Frontal cortex (tissue), 4 donors: ENCODE measurements at places on chromosomes 11 and 22.
A peak's percentile ranks its signal among the peaks of the same experiment; 100 is the strongest.

DNA sequence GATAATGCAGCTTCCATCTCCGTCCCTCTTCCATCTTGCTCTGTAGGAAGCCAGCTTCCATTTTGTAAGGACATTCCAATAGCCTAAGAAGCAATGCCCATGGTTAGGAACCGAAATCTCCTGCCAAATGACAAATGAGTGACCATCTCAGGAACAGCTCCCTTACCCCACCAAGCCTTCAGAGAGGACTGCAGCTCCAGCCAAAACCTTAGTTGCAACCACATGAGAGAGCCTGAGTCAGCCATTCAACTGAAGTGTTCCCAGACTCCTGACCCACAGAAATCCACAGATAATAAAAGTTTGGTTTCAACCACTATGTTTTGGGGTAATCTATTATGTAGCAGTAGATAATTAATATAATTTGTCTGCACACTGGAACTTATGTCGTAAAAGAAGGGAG is 51.7 kb upstream of the LDLRAD3 start:
- DNase-seq = no peak

DNA sequence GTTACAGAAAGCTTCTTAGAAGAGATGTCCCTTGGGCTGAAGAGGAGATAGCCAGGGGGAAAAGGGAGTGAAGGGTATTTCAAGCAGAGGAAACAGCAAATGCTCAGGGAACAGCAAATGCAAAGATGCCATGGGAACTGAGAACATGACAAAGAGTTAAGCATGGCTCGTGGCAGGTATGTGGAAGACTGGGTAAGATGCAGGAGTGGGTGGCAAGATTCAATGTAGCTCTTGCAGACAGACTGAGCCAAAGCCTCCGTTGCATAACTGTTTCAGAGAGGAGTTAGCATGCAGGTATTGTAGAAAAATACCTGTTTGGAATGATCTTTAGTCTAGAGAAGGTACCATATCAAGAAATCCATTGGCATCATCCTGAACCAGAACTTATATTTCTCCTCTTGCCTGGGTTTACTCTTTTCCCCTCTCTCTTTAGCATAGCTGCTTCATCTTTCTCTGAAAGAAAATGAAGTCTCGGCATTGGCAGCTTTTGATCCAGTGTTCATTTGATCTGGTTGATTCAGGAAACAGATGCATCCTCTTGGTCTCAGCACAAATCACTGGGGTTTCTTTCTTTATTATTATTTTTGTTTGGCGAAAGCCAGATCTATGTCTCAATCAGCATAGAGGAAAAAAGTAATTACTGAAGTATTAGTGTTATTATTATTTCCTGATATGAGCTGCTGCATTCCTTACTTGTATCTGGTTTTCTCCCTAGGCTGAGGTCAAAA is 41.7 kb upstream of the NUP160 start:
- no peak for DNase-seq

- no peak for DNase-seq
Measured at GRCh38 chr11:6876914-6877313, 489 bp downstream of the OR10A4 start.

DNA sequence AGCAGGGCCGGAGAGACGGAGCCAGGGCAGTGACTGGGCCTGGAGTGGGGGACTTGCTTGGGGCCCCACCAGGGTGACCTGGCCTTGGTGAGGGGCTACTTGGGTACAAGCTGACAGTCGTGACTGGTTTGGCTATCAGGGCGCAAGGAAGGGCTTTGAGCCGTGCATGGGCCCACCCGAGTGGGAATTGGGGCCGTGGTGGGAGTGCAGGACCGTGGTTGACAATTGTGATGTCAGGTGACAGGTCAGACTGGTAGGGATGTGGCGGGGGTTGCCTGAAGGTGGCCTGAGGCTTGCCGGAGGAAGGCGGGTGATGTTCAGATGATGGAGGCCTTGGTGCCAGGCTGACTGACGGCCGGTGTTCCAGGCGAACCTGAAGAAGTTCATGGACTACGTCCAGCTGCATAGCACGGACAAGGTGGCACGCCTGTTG is 5.6 kb downstream of the SHANK3 start:
- no peak for DNase-seq

- no peak for DNase-seq
Measured at GRCh38 chr11:112421879-112422278, 161.2 kb upstream of the PLET1 start.

- no peak for DNase-seq
Measured at GRCh38 chr11:68916439-68916838, 12.7 kb downstream of the IGHMBP2 start.

DNA sequence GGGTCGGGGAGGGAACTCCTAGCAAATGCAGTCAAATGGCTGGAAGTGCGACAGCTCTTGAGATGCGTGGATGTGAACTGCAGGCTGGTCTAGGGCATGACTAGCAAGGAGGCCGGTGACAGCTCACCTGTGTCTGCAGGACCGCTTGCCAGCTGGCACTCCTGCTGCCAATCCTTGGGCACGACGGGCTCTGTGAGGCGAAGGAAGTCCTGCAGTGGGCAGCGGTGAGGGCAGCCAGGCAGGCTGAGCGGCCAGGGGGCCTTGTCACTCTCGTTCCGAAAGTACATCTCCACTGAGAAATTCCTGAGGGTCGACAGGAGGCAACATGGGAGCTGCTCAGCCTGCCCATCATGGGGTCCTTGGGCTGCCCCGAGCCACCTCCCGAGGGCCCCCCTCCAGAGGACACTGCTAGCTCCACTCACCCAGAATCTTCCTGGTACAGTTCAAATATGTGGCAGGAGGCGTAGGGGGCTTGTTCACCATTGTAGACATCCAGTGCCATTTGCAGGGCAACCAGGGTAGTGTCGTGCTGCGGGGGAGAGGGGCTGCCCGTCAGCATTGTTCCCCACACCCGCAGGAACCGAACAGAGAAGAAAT is 5.9 kb downstream of the ACP2 start:
- DNase-seq = no peak

DNA sequence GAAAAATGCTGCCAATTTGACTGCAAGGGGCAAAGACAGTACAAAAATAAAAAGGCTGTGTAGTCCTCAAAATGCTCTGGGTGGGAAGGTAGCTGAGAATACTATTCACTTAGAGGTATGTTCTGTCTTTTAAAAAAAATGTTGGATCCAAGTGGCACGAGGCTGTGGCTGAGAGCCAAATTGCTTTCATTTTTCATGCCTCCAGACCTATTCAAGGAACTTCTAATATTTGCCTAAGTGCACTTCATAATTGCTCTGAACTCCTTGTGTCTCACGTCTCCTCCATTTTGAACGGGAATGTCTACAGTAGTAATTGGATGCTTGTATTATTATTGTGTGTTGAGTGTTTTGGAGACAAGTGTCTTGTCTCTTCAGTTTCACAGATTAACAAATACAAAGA is 19.1 kb upstream of the SLC22A25 start:
- no peak for DNase-seq

DNA sequence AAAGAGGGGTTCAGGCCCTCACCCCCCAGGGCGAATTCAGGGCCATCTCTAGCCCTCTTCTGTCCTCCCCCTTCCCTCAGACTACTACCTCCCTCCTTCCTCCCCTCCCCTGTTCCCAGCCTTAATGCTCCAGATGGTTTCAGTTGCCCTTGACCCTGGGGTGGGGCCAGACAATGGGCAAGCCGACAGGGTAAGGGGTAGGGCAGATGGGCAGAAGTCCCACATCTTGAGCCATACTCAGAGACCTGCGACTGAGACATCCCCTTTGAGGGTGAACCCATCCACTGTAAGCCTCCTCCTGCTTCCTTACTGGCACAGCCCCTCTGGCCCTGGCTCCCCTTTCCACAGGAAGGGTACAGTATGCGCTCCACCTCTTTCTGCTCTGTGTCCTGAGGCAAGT is 1.9 kb downstream of the RHBDD3 start:
- DNase-seq = no peak

DNA sequence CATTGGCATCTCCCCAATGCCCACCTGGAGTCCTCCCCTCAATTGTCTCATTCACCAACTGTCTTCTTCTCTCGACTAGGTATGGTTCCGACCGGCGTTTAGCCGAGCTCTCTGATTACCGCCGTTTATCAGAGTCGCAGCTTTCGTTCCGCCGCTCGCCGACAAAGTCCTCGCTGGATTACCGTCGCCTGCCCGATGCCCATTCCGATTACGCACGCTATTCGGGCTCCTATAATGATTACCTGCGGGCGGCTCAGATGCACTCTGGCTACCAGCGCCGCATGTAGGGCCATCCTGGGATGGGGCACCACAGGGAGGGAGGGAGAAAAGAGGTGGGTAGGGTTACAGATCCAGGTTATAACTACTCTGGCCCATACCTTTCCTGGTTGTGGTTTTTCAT is 10.0 kb downstream of the RBM14 start:
- DNase-seq = no peak

DNA sequence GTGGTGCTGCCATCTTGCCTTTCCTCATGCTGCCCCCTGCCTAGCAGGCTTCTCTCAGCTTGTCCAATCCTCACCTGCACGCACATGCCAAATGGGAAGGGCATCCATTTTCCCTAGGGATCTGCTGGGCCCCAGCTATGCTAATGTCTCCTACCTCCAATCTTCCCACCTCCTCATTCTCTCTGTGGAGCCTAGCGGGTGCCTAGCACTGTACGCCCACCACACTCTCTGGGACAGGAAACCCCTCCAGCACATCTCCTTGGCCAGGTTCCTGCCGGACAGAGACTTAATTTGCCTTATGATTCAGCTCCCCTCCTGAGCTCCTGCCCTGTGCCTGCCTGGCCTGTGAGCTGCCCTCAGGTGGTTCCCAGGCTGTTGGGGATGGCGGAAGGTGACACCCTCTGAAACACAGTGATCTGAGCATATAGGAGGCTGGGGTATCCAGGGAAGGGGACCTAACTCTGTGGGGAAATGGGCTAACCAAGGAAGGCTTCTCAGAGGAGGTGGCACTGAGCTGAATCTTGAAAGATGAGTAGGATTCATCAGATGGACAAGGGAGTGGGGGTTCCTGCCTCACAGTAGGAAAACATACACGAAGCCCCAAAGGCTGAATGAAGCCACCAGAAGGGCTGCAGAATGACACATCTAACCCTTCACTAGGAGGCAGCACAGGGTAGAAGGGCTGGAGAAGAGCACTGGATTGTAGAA is 79.2 kb upstream of the WNT11 start:
- DNase-seq = no peak

DNA sequence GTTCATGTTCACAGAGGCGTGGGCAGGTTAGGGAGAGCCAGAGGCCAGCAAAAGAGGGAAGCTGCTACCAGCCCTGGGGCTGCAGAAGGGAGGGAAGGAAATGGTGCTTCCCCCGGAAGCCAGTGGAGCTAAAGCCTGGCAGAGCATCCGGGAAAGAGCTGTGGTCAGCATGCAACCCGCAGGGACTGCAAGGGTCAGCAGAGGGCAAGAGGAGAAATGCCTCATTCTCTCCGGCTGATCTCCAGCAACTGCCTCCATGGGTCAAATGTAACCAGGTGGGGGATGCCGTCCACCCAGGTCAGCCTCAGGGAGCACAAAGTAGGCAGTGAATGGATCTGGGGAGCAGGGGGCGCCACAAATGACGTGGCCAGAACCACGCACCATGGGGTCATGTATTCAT is 36.9 kb upstream of the PRR5 start:
- DNase-seq = no peak

DNA sequence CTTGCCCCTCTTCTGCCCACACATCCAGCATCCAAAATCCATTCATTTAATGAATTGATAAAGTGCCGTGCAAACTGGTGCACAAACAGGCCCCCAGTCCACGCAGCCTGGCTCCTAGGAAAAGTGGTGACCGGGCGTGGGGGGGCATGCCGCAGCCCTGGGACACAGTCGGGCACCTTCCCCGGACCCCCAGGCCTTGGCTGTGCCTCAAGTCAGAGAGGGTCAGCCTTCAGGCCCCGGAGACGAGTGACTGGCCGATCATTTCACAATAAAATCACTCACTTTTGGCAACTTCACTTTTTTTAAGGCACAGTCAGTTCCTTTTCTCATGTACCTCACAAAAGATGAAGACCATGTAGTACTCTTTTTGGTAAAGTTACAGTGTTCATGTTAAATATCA is 8.0 kb downstream of the CDPF1 start:
- DNase-seq = no peak

GRCh38 chr11:22808571-22809197 is 20.9 kb downstream of the SVIP start:
- no peak for DNase-seq

DNA sequence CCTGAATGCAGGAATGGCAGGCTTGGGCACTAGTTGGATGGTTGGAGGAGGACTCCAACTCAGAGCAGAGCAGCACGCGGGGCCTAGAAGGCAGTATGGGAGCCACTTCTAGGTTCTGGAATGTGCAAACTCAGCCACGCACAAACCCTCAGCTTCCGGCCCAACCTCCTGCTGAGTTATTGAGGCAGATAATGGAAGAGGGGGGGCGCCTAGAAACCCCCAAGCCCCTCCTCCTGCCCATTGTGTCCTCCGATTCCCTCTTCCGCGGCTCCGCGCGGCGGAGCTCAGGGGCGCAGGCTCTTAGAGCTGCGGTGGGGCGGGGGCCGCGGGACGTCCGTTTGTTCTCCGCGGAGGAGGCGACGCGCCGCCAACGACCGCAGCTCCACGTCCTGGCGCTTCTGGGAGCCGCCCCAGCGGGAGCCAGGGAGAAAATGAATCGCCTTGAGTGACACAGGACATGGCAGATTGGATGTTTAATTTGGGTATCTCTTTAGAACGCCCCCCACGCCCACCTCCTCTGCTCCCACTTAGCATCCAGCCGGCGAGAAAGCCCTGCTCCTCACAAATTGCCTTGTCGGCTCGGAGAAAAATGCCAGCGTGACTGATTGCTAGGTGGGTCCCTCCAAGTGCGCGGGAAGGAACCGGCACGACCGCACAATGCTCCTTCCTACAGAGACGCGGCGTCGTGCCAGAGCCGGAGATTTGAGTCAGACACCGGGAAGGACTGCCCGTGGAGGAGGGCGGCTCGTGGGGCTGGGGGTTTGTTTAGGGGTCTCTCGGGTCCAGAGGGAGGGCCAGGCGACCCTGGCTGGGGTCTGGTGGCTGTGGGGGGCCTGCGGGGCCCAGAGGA is 144.6 kb downstream of the NECTIN1 start:
- DNase-seq = peak; percentile 56

GRCh38 chr11:30281476-30282288 is 41.2 kb upstream of the ARL14EP start:
- DNase-seq = no peak

DNA sequence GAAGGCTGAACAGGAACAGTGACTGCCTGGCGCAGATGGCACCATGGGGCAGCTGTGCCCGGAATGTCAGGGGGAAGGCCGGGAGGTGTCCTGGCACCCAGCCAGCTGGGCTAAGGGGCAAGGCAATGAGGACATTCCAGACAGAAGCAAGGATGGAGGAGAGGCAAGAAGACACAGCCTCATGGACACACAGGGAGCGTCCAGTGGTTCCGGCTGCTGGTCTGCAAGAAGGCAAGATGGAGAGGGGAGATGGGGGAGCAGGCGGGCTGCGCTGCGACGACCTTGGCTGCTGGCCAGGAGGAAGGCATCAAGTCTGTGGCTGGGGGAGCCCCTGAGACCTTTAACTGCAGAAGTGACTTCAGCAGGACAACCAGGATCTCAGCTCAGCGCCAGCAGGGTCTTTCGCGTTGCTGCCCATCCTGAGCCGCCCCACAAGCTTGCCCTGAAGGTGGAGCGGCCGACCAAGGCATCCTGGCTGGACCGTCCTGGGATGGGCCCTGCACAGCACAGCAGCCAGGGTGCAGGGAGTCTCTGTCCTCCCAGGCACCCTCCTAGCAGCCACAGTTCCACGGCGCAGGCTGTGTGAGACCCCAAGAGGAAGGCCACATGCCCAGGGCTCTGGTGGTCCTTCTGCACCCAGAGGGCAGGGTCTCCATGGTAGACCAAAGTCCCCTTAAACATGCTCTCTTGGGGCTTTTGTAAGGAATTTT is 531.7 kb downstream of the BRD1 start:
- no peak for DNase-seq
